ENCODE measurements at places on chromosomes 1 and 21.

GRCh38 chr21:31371715-31372470, 27.8 kb upstream of the TIAM1 start:
- DNase-seq, result no peak

GRCh38 chr1:165927169-165927568, 99.8 kb downstream of the UCK2 start:
- DNase-seq, result no peak

GRCh38 chr1:105485207-105485606, 1571.3 kb upstream of the PRMT6 start:
- DNase-seq, result no peak

- DNase-seq, result peak; percentile 40
Measured at GRCh38 chr1:147225193-147225730, at the start of gene FMO5. Gene FMO5 (minus strand): TSS chr1:147225339. CDS start chr1:147225029, 310 bp downstream.

DNA sequence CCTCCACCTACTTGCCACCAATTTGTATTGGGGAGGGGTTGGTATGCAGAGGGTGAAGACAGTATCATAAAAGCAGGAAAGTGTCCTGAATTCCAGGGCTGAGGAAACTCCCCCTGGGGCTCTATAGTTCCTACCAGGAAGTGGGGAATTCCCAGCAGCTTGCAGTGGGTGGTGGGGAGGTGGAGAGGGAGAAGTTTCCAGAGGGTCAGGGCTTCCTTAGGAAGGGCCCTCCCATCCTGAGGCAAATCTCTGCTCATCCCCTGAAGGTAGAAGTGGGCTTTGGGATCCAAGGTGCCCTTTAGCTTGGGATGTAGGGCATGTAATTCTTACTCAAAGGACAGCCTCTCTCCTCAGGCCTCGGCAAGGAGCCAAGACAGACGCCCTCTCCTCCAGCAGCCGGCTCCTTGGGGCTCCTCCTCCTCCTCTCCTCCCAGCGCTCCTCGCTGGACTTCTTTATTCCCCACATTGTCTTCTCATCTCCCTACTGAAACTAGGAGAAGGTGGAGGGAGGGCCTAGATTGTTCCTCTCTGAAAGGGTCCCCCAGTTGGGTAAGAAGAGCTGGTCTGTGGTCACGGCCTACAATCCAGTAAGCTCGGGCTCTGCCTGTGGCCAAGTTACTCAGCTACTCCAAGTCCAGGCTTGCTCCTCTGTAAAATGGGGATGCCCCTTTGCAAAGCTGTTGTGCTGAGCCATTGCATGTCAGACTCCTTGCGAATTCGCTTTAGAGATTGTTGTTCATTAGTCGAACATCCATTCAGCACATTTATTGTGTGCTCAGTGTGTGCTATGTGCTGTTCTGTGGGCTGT, 17.9 kb upstream of the CSF1 start:
- DNase-seq, result no peak

DNA sequence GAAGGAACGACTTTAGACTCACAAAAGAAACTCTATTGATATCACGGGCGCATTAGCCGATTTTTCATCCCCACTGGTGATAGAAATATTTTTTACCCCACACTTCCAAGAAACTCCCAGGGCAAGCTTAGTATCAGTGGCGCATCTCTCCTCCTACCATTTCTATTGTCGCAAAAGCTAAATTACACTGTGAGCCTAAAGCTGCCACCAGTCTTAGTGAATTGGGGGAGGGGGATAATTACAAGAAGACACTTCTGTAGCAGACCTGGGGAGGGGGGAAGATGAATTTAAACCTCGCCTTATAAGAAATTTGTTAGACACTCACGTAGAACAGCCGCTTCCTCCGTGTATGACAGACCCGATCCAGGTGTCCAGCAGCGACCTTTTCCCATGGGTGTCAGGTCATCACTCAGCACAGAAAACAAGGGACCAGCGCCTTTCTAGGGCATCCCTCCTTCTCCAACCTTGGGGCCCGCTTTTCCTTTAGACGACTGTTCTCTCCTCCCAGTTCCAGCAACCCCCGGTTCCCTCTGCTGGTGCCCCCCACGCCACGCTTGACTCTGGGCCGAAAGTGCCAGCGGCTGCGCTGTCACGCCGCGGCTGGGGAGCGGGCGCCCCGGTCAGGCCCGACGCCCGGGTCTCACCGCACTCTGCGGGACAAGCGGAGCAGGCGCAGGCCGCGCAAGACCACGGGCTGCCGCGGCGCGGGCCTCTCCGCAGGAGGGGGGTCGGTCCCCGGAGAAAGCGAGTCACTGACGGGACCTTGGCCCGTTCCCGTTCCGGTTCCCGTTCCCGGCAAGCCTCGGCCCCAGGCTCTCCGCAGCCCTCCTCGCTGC, 821 bp downstream of the PHC2 start:
- peak; percentile 36 for DNase-seq

- DNase-seq, result no peak
Measured at GRCh38 chr1:53337499-53337898, 9.6 kb upstream of the LRP8 start.

DNA sequence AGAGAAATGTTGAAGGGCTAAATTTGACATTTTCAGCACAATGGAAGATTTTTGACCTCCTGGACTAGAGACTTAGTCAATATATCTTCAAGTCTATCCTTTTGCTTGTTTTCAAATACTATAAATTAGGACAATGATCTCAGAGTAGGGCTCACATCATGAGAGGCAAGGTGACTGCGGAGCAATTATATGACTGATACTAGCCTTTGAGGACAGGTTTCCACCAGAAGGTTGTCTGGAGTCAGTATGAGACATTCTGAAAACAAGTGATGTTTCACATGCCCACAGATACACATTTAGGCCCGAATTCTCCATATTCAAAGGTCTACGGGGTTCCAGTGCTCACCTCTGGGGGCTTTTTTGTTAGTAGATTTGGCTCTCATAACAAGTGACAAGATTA, 142.3 kb upstream of the SAMSN1 start:
- no peak for DNase-seq

DNA sequence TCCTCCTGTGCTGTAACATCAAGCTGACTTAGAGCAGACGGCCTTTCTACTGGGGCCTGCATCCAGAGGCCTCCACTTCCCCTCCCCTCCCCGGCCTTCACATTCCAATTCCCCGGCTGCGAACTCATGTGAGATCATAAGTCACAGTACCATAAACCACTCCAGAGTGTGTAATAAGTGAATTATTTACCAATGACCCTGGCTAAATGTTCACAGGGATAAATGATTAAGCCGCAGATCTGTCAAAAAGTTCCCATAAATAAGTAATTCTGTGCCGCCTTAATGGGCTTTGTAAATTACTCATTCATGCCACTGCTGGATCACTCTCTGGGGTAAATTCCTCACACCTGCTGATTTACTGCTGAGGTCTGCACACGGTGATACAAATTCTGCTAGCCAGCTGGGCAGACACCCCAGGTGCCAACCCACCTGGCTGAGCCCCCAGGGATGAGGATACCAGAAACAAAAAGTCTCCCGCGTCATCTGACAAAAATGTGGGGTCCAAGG, 27.4 kb upstream of the KIRREL1 start:
- no peak for DNase-seq

- no peak for DNase-seq
Measured at GRCh38 chr1:9294405-9294773, 1.7 kb downstream of the SPSB1 start.

DNA sequence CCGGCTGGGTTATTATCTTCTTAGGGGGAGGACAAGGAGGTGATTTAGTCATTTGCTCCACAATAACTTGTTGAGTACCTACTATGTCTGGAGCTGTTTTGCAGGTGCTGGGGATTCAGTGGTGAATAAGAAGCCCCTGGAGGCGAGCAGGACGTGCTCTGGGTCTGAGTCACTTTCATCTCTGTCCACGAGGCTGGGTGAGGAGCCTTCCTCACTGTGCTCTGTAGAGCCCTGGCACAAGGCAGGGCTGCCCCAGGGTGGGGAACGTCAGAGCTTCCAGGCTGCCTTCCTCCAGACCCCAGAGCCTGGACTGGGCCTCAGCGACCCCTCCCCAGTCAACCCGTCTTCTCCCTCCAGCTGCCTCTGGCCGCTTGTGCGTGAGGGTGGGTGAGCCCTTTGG, 2.5 kb upstream of the PADI6 start:
- no peak for DNase-seq

DNA sequence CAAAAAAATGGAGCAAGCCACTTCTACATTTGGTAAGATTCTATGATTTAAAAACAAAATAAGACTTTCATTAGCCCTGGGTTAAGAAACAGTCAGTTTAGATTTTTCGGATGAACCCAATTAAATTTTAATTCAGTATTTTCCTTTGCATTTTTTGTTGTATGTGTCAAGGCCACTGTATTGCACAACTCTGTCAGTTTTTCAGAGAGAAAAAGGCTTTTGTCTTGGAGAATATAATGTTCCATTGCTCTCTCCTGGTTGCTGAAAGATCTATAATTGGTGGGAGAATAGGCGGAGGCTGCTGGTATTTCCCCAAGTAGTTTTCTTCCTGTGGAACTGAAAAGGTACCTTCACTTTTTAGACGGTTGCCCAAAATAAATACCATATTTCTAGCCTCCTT, 84.6 kb downstream of the NEGR1 start:
- DNase-seq, result no peak

GRCh38 chr1:83909687-83910086, 89.2 kb downstream of the TTLL7 start:
- DNase-seq, result no peak

DNA sequence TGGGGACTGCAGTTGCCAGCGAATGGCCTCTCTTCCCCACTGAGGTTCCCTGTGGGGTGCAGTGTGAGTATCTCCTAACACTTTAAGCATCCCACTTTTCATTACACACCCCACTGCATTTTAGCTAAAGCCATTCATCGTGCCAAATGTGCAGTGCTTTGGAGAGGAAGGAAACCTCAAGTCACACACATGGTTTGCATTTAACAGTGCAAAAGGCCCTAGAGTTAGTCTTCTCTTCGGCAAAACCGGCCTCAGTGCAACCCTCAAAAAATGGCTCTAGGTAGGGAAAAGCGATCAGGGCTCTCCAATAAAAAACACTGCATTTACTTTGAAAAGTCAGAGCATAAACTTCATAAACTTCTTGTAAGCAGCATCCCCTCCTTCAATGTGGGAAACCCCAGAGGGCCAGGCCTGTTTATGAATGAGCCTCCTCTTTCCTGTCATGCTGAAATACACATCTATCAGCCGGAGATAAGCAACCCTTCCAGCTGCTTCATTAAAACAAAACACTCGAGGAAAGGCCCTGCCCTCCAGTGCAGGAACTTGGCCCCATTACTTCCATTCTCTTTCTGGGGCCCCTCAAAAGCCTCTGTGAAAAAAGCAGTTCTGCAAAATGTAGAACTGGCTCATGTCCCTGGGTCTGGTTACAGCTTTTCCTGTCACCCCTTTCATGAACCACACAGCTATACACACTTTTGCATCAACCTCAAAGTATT, 184.0 kb downstream of the CDC7 start:
- no peak for DNase-seq

GRCh38 chr1:26833432-26834405, 7.2 kb downstream of the ZDHHC18 start:
- DNase-seq, result no peak

- DNase-seq, result no peak
Measured at GRCh38 chr1:118977600-118977999, 10.5 kb downstream of the TBX15 start.

GRCh38 chr1:246300626-246301549, 206.2 kb downstream of the SMYD3 start:
- DNase-seq, result no peak

DNA sequence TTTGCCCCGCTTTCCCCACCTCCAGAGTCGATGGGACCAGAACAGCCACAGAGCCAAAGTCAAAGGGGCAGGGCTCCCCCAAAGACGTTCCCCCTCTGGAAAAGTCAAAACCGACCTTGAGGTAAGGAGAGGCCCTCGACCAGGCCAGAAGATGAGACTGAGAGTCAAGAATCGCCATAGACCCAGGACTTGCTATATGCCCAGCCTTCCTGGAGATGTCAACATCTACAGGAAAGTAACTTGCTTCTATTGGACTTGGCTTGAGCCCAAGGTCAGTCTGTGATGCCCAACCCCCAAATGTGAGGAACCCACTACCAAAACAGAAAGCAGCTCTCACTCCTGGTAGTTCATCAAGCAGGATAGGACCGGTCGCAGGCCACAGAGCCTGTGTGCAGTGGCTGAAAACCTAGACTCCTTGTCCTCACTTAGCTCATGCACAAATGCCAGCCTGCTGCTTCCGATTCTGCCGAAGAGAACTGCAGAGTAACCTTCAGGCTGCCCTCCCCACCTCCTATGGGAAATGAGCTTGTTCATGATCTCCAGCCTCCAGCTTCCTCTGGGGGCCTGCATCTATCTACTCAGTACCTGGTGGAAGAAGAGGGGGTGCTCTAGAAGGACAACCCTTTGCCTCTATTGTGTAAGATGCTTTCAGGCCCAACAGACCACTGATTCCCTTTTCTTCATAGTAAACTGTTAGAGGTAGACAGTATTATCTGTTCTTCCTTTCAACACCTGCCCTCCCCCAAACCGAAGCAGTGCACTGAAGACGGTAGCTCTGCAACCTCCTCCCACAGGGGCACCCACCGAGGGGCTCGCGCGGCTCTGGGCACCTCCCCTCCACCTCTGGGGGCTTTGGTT, 1.4 kb downstream of the ACOT7 start:
- DNase-seq, result peak; percentile 48

- DNase-seq, result no peak
Measured at GRCh38 chr1:221824025-221824424, 82.1 kb upstream of the DUSP10 start.

DNA sequence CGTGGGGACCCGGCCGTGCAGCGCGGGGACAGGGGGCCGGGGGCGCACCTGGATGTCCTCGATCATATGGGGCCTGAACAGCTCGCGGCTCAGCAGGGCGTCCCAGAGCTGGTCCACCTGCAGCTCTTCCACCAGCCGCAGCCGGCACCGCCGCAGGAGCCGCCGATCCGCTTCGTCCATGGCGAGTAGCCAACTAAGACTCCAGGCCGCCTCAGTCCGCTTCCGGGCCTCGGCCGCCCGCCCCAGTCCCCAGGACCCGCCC, at the start of gene CASP9:
CASP9 (minus strand) TSS at position 195 of the 262 bp plus-strand sequence; CDS start at position 180, 15 bp downstream.
- DNase-seq, result no peak

GRCh38 chr1:54356680-54357147, 49.5 kb downstream of the SSBP3 start:
- peak; percentile 78 for DNase-seq

DNA sequence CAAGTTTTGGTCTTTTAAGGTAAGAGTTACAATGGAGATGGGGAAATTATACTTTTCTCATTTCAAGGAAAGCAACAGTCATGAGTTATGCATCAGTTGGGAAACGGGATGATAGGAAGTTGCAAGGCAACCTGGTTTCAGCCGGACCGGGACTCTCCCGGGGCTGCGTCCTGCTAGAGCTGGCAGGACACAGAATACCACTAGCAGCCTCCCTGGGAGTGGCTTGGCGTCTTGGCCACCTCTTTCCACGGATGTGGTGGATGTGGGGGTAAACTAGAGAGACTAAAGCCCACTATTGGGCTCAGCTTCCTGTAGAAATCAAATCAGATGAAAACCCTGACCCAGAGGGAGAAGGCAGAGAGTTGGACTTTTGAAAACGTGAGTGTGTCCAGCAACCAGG, 71.9 kb downstream of the ADARB1 start:
- no peak for DNase-seq

DNA sequence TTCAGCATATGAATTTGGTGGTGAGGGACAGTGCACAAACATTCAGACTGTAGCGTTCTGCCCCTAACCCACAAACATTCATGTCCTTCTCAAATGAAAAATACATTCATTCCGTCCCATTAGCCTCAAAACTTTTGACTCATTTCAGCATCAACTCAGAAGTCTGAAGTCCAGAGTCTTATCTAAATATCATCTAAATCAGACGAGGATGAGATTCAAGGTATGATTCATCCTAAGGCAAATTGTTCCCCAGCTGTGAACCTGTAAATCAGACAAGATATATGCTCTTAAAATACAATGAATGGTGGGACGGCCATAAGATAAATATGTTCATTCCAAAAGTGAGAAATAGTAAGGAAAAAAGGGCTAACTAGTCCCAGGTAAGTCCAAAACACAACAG, 1195.6 kb upstream of the ADGRL4 start:
- no peak for DNase-seq

- no peak for DNase-seq
Measured at GRCh38 chr1:67743072-67743725, 58.2 kb downstream of the GADD45A start.

Measured in cerebellar cortex (tissue), 1 donor.